ENCODE measurements at places on chromosomes 12 and 14. TPM values are rescaled to one million over a fixed set of nuclear protein-coding genes. Genes with fewer than 3 reads are reported as not detected.

GUCY2C gene
- not detected for total RNA-seq

CLEC1A gene
- 6.3 TPM for total RNA-seq

MARCHF9 gene
- total RNA-seq, result 22.9 TPM

DNA sequence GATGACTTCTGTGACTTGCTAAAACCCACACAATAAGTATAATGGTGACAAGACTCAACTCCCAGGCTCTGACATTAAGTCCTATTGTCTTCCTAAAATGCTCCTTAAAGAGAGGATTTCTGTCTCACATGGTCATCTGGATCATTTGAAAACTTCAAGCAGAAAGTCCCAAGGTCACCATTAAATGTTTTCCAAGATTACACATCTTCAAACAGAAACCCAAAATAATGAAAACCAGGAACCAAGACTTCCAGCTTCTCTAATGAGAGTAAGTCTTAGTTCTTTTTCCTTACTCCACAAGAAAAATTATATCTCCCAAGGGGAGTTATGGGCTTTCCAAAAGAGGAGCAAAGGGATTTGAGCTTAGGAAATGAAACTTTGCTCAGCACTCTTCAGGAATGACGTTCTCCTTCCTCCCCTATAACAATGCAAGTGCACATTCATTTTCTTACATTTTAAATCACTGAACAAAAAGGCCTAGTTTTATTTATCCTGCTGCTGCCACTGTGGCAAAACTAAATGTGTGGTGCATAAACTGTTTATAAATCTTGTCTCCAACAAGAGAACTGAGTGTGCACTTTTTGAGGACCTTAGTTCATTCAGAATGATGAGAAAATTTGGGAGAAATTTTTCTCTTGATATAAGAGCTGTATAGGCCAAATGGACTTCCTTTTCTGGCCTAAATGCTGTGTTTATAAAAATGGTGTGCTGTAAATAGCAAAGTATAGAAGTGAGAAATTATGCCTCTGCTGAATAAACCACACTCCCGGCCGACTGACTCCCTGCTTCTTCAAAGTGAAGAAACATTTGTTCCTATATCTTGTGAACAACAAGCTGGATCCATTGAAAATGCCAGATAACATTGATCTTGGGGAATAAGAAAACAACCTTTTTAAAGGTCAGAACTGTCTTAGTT lies 148.4 kb upstream of the PLEKHG7 start:
- DNase-seq, result no peak

- no peak for DNase-seq
Observed at GRCh38 chr12:25557830-25558436, 4.8 kb upstream of the LMNTD1 start.

Measured in kidney (tissue), 22 donors.